MCF 10A (cell line): ENCODE measurements at places on chromosomes 2 and 18. TPM values are rescaled to one million over a fixed set of nuclear protein-coding genes. Genes with fewer than 3 reads are reported as not detected.

TBR1 gene
- 0.12 and 0.26 TPM in 2 replicates for total RNA-seq

WDR35 gene
- 13.2 and 17.5 TPM in 2 replicates for total RNA-seq

IL1RL2 gene
- total RNA-seq, result not detected in 2 replicates

NXPH2 gene
- not detected in 2 replicates for total RNA-seq

SCG2 gene
- total RNA-seq, result 0.52 and 0.84 TPM in 2 replicates

MTIF2 gene
- 58.3 and 60.7 TPM in 2 replicates for total RNA-seq

CRYGB gene
- not detected in 2 replicates for total RNA-seq

CAPN14 gene
- not detected in 2 replicates for total RNA-seq

VIT gene
- not detected in 2 replicates for total RNA-seq
